ENCODE measurements at places on chromosomes 6 and 20.

- no peak for DNase-seq
These were observed 14.2 kb upstream of the CALHM5 start for GRCh38 chr6:116497113-116497676.

GRCh38 chr6:169792306-169793015 lies 41.0 kb downstream of the ERMARD start:
- DNase-seq = no peak

DNA sequence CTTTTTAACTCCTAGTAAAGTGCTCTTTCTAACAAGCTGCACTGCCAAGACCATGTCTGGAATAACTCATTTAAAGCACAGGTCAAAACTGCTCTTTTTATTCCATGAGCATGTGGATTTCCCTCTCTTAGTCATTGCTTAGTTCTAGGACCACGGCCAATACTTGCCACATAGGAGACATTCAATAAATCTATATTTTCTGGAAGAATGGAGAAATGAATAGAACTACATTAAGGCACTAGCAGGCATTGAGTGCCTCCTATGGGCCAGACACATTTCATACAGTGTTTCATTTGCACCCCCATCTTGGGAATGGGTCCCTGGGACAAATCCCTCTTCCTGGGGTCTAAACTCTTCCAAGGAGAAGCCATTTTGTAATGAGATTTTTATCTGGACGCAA lies 552.8 kb upstream of the CITED2 start:
- DNase-seq = peak; percentile 88

DNA sequence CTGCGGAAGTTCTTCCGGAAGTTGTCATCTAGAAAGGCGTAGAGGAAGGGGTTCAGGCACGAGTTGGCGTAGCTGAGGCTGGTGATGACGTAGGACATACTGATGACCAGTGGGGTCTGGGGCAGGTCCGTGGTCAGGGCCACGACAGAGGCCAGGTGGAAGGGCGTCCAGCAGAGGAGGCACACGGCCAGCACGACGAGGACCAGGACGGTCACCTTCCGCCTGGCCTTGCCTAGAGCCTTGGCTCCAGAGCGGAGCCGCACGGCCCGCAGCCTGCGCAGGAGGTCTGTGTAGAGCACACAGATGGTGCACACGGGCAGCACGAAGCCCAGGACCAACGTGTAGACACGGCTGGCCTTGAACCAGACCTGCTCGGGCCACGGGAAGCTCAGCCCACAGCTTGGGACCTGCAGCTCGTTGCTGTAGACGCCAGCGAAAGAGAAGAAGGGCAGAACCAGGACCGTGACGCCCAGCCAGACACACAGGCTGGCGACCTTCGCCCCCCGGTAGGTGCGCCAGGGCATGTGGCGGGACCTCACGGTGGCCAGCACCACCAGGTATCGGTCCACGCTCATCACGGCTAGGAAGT lies 1.4 kb downstream of the NPBWR2 start:
- DNase-seq = no peak

DNA sequence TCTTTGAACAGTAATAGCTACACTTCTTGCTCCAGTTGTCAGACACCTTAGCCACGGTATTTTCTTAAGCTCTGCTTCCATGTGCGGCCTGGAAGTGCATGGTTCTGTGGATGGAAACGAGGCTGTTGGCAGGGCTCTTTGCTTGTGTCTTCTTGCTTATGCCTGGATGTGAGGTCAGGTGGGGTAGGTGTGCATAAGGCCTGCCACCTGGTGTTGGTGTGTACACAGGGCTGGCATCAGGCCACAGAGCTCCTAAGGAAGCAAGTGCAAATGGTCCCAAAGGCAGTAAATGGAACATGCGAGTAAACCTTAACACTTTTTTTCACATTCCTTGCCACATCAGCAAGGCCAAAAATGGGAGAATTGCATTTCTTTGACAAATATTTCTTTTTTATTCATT lies 158.1 kb upstream of the GMDS start:
- no peak for DNase-seq

GRCh38 chr20:59322081-59322480 lies 21.7 kb downstream of the EDN3 start:
- no peak for DNase-seq

DNA sequence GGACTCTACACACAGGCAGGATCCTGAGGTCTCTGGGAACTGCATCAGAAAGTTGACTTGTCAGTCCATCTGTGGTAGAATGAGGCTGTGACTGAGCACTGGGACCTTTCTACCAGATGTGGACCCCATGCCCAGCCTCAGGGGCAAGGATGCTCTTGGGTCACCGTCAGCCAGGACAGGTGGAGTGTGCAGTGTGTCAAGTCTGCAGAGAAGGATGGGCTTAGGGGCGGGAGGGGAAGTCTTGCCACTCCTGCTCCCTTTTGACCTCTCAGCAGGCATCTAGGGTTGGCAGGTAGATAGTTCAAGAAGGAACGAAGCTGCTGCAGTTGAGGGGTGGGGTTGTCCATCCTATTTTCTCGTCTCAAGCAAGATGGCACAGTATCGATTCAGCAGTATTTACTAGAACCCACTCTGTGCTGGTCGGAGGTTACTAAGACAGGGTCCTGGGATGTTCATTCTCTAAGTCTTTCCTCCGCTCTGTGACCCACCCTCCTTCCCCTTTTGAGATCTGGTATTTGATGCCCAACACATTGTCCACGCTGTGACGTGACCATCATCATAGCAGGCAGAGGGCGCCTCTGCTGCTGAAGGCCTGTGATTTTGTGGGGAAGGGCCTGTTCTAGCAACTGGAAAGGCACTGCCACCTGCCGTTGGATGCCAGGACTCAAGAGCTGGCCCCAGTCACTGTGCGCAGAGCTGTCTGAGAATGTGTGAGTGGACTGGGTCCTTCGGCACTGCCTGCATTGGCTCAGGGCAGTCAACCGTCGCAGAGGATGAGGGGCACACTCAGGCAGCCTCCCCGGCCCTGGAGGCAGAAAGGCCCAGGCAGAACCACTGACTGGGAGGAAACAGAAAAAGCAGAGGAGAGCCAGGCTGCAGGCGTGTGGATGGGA lies 23.2 kb downstream of the RBCK1 start:
- DNase-seq = peak; percentile 64

GRCh38 chr6:2716936-2717700 lies 33.6 kb downstream of the MYLK4 start:
- no peak for DNase-seq

DNA sequence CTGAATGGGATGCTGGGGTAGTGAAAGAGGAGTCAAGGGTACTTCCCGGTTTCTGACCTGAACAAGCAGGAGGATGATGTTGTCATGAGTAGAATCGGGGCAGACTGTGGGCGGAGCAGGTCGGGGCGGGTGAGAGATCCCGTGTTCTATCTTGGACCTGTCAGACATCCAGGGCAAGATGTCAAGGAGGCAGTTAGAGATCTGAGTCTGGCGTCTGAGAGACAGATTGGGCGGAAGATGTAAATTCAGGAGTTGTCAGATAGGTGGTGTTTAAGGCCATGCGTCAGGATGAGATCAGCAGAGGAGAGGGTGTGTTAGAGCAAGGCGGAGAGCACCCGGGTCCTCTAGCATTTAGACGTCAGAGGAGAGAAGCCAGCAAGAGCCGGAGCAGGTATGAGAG lies 115.5 kb downstream of the DLGAP4 start:
- DNase-seq = no peak

GRCh38 chr20:26218301-26218700 lies 521.6 kb upstream of the ZNF337 start:
- DNase-seq = peak; percentile 5

DNA sequence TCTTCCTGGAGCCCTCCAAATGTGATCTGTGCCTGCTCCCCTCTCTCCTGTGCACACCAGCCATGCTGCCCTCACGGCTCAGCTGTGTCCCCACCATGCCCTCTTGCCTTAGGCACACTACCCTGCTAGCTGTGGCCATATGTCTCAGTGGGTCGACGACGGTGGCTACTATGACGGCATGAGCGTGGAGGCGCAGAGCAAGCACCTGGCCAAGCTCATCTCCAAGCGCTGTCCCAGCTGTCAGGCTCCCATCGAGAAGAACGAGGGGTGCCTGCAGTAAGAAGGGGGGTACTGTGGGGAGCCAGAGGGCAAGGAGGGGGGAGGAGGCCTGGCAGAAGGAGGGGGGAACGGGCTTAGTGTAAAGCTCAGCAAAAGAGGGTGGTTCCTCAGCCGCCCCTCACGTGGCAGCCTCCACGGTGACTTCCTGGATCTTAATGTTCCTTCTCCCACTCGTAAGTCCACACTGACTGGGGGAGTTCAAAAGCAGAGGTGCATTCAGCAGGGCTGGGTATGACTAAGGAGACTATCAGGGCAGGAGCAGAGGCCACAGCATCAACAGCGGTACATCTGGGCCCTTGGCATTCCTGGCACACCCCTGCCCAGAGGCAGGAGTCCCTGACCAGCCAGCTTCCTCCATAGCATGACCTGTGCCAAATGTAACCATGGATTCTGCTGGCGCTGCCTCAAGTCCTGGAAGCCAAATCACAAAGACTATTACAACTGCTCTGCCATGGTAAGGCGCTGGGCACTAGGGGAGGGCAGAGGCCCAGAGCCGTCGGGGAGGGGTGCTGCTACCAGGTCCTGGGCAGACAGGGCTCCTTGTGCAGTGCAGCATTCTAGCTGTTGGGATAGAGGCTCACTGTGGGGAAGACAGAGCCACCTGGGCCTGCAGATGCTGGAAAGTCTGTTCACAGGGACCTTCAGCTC lies 8.0 kb downstream of the DNPH1 start:
- DNase-seq = peak; percentile 36

- no peak for DNase-seq
These were observed 68.2 kb downstream of the NOX3 start for GRCh38 chr6:155387481-155387880.

DNA sequence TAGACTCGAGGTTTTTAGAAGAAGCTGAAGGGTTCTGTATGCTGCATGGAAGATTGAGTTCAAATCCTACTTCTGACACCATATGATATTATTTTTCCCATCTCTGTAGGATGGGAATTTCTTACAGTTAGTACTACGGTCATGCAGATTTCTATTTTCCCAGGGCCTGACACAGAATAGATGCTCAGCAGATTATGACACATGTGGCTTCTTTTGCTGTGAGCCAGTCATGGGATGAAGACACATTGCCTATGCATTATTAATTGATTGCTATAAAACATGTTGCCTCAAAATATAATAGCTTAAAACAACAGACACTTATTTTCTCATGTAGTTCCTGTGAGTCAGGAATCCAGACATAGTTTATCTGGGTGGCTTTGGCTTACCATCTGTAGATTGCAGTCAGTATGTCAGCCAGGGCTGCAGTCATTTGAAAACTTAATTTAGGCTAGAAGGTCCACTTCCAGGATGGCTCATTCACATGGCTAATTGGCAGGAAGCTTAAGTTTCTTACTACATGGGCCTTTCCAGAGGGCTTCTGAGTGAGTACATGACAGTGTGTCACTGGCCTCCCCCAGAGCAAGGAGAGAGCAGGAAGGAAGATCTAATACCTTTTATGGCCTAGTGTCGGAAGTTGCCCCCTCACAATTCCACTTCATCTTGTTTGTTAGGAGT lies 29.5 kb downstream of the TOP1 start:
- peak; percentile 91 for DNase-seq

DNA sequence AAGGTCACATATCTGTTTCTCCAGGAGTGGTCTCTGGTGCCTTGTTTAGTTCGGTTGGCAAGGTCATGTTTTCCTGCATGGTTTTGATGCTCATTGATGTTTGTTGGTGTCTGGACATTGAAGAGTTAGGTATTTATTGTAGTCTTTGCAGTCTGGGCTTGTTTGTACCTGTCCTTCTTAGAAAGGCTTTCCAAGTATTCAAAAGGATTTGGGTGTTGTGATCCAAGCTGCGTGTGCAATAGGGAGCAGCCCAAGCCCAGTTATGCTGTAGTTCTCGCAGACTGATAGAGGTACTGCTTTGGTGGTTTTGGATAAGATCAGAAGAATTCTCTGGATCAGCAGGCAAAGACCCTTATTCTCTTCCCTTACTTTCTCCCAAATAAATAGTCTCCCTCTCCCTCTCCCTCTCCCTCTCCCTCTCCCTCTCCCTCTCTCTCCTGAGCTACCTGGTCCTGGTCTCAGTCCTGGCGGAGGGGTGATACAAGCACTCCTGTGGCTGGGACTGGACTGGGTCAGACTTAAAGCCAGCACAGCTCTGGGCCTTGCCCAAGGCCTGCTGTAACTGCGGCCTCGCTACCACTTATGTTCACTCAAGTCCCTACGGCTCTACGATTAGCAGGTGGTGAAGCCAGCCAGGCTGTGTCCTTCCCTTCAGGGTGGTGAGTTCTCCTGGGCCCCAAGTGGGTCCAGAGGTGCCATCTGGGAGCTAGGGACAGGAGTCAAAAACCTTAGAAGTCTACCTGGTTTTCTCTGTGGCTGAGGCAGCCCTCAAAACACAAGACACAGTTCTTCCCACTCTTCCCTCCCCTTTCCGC lies 27.3 kb upstream of the GRM4 start:
- no peak for DNase-seq

DNA sequence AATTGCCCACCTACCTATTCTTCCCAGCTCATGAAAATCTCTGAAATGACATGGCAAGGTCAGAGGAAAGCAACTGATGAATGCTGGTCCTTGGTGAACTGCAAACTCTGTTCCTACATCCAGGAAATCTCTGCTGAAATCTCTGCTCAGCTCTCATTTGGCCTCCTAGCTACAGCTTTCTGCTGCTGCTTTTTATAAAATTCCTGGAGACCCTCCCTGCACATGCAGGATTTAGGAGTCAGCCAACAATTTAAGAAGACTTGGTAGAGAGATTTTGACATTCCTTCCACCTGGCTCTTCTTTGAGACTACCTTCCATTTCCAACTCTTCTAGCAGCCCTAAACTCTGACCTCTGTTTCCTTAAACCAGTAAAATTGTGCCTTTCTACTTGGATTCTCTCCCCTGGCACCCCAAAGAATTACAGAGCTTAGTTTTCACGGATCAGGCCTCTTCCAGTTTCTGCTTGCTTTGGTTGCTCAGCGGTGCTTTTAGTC lies 55.5 kb downstream of the PDE7B start:
- no peak for DNase-seq

- DNase-seq = peak; percentile 68
These were observed 511.2 kb upstream of the JARID2 start for GRCh38 chr6:14734416-14735340.

GRCh38 chr6:81384921-81385320 lies 367.6 kb downstream of the TENT5A start:
- peak; percentile 12 for DNase-seq

DNA sequence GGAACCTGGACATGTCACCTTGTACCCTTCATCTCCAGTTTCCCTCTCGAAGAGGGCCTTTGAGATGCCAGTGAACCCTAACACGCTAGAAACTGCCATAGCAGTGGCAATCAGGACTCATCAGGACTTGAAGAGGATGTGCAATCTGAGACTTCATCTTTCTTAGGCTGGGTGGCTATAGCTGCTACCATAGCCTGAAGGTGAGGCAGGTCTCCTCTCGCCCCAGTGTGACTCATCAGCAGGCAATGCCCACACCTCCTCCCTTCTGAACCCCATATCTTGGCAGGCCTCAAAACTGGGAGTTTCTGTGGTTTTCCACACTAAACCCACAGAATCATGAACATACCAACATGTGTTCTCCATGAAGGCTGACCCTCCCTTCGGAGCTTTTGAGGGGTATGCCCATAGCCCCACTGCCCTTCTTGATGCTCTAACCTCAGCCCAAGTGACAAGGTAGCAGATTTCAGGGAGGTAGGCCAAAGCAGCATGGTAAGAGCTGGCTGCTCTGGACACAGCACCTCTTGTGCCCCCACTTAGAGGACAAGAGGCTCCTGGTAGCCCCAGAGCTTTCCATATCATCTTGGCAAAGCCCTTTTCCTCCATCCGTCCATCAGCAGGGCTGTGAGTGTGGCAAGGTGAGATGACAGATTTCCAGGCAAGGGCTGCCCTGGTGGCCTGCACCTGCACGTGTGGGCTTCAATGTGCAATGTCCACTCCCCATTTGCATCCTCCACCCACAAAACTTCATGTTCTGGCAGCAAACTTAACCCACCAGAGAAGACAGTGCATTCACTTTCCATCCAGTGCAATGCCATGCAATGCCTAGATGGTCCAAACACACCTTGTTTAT lies 2.6 kb downstream of the BLCAP start:
- DNase-seq = peak; percentile 52

Measured in foreskin fibroblast (primary cell).